ENCODE measurements at places on chromosomes 7 and 10.

GRCh38 chr10:115818012-115818411 is 455.0 kb downstream of the GFRA1 start:
- DNase-seq = no peak

DNA sequence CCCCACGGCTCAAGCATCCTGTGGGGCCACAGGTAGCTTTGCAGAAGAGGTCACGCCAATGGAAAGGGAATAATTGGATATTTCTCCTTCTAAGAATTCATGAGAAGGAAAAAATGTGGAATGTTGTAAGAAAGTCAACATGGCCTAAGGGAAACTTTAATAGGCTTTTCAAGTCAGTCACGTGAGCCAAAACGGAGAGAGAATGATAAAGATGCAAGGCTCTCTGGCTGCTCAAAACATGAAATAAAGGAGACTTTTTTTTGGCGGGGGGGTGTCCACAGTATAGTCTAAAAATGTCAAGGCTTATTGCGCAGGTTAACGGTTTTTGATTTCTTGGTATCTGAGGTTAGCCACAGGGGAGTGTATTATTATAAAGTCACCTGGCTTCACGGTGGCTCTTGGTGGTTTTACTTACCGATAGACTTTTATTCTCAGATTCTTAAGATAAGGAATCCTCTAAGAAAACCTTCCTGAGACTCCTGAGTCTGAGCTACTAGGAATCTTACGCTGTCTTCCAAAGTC is 148.1 kb downstream of the ARHGAP21 start:
- no peak for DNase-seq

GRCh38 chr10:110032801-110033700 is 25.3 kb downstream of the ADD3 start:
- DNase-seq = peak; percentile 25

GRCh38 chr7:111638078-111638477 is 75.8 kb upstream of the IMMP2L start:
- peak; percentile 9 for DNase-seq

DNA sequence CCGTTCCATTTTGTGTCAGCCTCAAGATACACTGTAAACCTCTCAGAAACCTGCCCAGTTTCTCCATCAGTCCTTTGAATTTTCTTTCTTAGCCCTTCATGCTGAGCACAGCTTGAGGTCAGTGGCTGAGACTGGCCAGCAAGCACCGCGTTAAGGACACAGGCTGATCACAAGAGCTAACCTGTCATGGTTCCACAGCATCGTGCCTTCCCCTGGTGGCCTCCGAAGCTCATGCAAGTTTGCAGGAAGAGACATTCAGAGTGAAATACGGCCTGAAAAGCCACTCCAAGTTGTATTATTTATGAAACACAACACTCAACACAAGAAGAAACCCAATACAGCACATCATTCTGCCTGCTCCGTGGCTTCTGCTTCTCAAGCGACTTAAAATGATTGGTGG is 57.0 kb upstream of the PFKP start:
- DNase-seq = no peak

- DNase-seq = no peak
Measured at GRCh38 chr7:4825081-4825480, 36.7 kb downstream of the PAPOLB start.

DNA sequence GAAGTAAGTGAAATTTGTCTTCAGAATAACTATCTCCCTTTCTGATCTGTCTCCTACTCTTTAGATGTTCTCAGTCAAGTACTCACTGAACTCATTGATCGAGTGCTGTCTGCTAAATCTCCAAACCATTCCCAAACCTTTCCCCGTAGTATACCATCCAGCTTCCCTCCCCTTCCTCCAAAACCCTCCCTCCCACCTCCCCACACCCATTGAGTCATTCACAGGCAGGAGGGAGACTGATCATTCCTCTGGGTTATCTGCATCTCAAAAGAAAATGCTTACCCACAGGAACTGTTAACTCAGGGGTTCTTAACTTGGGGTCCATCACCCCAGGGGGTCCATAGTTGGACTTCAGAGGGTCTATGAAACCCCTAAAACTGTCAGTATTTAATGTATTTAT is 37.4 kb downstream of the GOT1 start:
- DNase-seq = no peak

DNA sequence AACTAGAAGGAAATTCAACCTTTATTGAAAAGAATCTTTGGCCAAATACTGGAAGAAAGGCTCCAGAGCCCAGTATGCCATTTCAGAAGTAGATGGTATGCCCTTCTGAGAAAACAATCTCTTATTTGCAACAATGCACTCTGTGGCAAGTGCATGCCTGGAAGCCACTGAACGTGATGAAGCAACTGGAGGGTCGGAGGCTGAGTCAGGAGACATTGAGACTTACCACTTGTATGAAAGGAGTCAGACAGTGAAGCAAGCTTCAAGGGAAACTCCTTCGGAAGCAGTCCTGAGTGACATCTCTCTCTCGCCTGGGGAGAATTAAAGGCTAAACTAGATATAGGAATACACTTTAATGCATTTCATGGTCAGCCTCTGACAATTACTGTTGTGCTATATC is 353.7 kb downstream of the NRG3 start:
- DNase-seq = no peak

DNA sequence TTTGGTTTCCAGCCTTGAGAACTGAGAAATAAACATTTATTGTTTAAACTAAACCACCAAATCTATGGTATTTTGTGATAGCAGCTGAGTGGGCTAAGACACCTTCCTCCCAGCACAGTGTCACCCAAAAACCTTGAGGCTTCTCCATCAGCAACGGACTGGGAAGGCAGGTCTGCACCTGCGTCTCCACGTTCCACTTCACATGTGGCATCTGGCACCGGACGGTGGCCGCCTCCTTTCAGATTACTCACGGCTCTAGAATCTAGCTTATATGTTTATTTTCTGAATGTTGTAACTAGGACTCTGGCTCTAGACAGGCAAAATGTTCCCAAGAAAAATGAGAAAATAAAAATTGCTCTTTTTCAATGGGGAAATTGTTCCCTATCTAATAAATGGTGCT is 201.0 kb downstream of the ADARB2 start:
- DNase-seq = no peak

GRCh38 chr10:22670788-22671187 is 43.6 kb downstream of the PIP4K2A start:
- peak; percentile 59 for DNase-seq

DNA sequence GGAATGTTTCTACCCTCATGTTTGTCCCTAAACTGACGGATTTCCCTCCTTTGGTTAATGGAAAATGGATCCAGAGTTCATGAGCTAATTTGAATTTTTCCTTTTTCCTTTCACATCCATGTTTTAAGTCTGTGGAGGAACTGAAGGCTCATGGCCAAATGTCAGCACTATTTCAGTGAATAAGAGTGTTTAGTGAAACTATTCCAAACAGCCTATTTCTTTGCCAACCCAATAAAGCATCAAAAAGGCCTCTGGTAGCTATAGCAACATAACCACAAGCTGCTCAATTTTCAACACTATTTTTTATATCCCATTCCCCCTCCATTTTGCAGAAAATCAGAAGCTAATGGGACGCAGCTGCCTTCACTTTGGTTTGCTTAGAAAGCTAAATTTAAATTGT is 1454.1 kb downstream of the GATA3 start:
- peak; percentile 9 for DNase-seq

- DNase-seq = peak; percentile 55
Measured at GRCh38 chr10:88565072-88565471, 18.0 kb downstream of the RNLS start.

- peak; percentile 96 for DNase-seq
Measured at GRCh38 chr7:14761510-14762296, 140.8 kb downstream of the DGKB start.

GRCh38 chr7:107958764-107959526 is 44.0 kb downstream of the LAMB1 start:
- DNase-seq = peak; percentile 61

DNA sequence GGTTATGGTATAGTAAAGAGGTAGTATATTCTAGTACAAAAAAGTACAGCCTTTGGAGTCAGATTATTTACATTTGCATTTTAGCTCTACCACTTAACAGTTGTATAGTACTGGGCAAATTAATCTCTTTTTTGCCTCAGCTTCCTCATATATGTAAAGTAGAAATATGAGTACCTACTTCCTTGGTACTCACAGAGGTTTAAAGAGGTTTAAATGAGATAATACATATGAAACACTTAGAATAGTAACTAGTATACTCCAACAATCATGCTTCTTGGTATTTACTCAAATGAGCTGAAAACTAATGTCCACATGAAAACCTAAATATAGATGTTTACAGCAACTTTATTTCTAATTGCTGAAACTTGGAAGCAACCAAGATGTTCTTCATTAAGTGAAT is 14.7 kb downstream of the FRA10AC1 start:
- DNase-seq = no peak

- no peak for DNase-seq
Measured at GRCh38 chr7:139771001-139771956, 6.5 kb downstream of the HIPK2 start.

DNA sequence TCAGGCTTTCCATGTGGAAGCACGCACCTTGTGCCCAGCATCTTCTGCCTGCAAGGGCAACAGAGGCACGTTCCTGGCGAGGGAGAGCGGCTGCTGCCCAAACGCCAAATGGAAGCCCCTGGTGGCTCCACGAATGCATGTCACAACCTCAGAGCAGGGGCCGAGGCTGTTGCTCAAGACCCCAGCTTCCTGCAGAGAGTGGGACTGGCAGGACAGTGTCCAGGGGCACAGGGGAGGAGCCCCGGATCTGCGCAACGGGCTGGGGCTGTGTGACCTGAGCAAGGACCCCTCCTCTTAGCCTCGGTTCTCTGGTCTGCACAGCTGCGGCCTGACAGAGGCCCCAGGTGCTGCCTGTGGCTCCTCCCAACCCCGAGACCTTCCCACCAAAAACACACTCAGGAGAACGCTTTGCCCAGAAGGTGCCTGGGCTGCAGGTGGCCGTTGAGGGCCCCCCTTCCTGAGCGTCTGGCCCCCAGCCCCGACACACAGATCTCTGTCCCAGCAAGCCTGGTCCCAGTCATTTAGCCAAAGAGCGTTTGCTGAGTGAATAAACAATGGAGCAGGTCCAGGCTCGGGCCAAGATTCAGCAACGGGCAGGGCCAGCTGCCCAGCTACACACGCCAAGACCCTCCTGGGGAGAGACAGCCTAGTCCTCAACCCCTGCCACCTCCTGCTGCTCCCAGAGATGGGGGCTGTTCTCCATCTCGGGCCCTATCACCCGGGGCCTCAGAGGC is 1.2 kb downstream of the MICALL2 start:
- DNase-seq = peak; percentile 50

DNA sequence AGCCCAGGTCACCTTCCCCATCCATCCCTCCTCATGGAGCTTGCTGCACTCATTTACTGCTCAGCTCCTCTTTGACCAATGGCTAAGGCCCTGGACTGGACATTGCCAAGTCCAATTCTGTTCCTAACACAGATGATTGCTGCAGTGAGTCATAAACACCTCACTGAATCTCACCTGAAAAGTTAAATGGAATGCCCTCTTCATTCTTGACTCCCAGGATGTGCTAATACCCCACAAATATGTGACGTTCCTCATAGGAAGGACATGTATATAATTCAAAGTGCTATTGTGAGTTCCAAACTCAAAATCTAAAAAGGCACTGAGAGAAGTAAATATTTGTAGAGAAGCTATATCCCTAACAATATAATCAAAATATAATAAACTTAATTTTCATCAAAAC is 73.5 kb upstream of the DLX6 start:
- DNase-seq = no peak

DNA sequence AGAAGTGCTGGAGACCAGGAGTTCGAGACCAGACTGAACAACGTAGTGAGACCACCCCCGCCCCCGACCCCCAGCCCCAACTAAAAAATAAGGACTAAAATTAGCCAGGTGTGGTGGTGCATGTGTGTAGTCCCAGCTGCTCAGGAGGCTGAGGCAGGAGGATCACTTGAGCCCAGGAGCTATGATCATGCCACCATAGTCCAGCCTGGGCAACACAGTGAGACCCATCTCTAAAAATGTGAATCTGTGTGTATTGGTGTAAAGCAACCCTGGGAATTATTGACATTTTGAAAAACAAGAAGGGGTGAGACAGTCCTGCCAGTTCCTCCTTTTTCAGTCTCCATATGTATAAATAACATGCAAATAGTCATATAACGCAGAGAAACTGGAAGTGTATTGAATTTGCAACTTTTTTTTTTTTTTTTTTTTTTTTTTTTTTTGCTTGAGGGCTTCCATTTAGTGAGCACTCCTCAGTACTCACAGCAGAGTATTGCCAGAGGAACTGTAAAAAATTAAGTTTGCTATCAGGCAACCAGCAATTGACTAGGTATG is 3.4 kb upstream of the ITGB1 start:
- no peak for DNase-seq

- DNase-seq = no peak
Measured at GRCh38 chr7:92868683-92869293, 32.4 kb upstream of the CDK6 start.

- DNase-seq = peak; percentile 73
Measured at GRCh38 chr10:14481752-14482151, 151.0 kb upstream of the FRMD4A start.

DNA sequence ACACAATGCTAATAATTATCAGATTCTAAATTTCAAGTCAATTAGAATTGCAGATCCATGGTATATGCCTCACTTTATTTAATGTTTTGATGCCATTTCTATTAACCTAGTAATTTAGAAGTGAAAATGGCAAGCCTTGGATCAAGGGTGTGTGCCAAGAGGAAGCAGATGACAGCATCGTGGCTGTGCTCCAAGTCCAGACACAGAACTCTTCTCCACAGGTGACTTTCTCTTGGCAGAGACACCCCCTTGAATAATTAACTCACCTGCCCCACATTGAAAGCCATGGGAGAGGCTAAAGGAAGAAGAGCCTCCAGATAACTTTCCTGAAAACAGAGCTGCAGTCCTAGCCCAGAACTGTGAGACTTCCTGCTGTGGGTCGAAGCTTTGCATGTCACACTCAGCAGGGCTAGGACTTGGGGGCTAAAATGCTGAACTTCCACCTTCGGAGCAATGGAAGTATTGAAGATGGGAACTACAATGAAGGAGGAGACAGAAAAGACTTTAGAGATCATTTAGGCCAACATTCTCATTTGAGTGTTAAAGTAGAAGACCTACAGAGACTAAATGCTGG is 996 bp upstream of the C10orf90 start:
- DNase-seq = no peak

GRCh38 chr10:73113551-73113950 is 3.3 kb downstream of the NUDT13 start:
- peak; percentile 15 for DNase-seq

GRCh38 chr7:157132796-157133195 is 5.9 kb upstream of the UBE3C start:
- DNase-seq = no peak

- DNase-seq = peak; percentile 55
Measured at GRCh38 chr7:134761266-134761665, 18.2 kb upstream of the CALD1 start.

DNA sequence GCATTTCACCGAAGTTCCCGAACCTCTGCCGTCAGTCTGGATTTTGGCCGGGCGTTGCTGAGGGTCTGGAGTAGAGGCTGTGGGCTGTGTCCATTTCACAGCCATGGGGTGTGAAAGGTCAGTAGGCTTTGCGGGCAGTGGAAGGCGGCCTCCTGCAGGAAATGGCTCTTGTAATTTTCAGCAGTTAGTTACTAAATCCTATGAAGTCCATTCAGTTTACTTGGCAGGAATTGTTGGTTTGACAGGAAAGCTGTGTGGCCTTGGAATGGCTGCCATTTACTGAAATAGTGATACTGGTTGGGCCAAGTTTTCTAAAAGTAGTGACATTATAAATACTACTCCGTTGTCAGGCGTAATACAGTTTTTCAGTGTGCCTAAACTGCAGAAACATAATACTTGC is 303.7 kb downstream of the CCDC3 start:
- DNase-seq = no peak
